ENCODE measurements at places on chromosomes 16 and 17. TPM values are rescaled to one million over a fixed set of nuclear protein-coding genes. Genes with fewer than 3 reads are reported as not detected.

DNA sequence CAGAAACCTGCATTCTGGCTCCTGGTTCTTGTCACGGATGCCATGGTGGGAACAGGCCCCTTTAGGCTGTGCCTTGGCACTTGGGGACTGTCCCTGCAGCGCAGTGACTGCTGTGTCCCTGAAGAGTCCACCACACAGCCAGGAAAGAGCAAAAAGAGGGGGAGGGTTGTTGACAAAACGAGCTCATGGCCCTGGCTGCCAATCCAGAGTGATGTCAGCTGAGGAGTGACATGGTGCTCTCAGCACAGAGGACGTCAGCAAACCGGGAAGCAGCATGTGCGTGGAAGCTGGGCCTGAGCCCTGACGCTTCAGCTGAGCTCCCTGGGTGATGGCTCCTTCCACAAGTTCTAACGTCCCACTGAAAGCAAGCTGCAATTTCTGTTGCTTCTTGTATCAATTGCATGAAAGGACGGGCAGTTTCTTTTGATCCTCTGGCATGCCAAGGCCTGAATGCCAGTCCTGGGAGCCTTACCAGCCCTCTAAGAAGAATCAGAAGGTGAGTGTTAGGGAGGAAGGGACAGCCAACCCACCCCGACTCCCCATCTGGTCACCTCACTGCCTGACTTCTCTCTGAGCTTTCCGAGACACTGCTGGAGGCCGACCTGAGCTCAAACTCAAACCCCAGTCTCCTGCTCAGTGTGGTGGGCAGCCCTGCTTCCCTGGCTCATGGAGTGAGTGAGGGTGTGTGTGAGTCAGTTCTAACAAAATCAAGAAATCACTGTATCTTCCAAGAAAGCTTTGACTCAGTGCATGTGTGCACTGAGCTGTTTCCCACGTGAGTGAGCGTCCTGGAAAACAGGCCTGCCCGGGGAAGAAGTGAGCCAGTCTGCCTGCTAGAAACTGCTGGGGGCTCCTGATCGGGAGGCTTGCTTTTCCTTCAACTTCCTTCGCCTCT, 14.7 kb upstream of the WNT3 start:
- no peak for DNase-seq

GRCh38 chr17:8155231-8155995, 3.2 kb upstream of the PER1 start:
- DNase-seq = no peak

DNA sequence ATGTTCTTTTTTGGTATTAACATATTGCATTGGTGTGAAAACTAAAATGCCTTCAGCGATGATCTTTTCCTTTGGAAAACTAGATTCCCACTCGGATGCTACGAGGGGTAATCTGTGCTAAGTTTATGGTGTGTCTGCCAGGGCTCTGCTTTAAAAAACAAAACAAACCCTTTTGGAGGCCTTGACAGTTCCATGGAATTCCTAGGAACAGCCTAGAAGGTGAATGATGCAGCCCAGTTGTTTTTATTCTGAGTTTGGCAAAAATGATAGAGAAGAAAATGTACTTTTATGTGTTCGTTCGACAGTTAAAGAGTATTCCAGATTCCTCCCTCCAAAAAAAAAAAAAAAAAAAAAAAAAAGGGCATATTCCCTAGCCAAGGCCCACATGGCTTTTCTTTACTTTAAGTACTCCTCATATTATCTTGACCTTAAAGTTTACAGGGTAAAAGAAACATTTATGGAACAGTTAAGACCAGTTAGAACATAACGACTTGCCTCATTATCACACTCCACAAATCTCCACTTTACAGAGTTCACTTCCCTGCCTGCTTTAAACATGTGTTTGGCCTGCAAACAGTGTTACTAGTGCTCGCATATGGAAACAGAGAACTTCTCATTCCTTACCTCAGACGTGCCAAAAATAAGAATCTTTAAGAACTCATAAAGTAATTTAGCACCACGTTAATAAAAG, 159.1 kb downstream of the WWOX start:
- DNase-seq = no peak

- DNase-seq = no peak
Measured at GRCh38 chr17:68382582-68383085, 74.7 kb downstream of the WIPI1 start.

DNA sequence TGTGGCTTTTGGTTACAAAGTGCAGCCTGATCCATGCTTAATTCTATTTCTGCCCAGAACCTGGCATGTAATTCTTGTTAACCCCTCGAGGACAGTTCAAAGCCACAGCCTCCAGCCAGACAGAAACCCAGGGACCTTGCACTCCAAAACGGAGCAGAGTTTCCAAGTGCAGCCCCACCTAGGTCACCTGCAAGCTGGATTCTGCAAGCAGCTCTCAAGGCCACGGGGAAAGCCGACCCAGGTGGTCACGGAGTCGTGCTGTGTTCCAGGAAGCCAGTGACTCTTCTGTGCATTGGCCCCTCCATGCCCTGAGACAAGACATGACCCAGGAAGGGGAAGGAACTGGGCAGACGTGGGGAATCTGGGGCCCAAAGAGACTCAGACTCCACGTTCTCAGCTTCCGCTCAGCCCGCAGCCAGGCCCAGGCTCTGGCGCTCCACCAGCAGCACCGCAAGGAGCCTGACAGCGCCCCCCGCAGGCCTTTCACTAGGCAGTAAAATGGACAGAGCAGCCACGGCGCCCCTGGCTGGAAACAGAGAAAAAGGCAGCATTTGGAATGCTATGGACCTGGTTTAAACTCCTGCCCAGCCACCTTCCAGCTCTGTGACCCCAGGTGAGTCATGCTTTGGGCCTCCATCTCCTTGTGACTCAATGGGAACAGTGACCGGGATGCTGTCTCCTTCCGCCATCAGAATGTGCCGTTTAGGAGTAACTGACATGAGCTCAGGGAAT, 27.3 kb upstream of the GSG1L start:
- DNase-seq = no peak

DNA sequence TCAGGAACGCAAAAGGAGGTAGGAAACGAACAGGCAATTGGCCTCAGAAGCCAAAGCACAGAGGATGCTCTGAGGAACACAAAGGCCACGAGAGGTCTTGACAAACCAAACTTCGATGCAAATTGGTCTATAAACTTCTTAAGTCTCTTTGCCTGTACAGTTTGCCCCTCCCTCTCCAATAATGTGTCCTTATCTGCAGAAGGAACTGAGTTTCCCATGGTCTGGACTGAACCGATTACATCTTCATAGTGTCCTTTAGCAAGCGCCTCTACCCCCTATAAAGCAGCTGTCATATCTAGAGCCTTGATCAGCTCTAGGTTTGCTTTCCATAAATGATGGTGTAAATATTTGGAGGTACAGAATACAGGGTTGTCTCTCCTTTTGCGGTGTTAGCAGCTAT, 3.1 kb upstream of the CDRT4 start:
- no peak for DNase-seq

- DNase-seq = no peak
Measured at GRCh38 chr16:5820472-5820871, 722.9 kb upstream of the EEF2KMT start.

DNA sequence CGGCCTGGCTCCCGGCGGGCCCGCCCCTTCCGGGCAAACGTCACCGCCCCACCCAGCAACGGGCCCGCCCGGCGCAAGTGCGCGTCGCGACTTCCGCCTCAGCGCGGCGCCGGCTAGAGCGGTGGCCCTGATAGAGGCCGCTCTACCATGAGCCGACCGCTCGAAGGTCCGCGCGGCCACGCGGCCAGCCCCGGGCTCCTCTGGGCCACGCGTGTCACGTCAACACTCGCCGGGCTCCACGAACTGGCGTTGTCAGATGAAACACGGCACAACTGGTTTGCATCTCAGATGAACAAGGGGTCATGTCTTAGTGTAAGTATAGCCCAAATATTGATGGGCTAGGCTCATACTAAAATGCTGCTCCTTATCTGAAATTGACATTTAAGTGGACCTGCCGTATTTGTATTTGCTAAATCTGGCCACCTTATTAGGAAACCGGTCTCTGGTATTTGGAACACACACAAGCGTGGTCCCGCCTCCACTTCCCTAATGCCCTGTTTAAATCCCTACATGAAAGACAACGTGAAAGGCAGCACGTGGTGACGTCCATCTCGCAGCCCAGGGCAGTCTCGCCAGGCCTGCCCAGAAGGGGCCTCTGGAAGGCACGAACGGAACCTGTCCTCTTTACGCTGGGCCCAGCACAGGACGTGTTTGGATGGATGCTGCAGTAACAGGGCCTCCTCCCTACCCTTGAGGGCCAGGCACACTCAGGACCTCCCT, at the start of gene ZNF598:
ZNF598 (minus strand) TSS at position 31 of the 720 bp plus-strand sequence.
- peak; percentile 90 for DNase-seq

DNA sequence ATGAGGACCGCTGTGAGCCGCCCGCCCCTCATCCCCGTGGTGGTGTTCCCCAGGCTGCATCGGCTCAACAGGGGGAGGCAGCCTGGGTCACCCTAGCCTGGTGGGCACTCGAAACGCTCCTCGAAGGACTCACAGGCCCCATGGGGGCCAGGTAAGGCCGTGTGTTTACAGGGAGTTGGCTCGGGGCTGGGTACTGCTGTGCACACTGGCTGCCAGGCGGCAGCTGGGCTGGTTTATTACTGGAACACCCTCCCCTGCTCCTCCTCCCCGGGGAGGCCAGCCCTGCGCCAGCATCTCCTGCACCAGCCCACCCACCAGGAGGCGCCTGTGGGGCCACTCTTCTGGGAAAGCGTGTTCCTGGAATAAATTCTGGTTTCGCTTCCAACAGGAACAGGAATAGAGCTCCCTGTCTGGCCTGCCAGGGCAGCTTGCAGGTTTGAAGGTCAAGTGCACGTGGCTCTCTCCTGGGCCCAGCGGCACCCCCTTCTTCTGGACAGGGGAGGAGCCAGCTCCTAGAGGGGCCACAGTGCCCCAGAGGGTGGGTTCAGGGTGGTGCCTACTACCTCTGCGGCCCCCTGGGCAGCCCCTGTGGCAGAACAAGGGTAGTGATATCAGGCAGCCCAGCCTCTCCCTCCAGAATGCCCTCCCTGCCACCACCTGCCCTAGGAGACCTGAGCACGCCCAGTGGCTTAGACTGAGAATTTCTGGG, 11.3 kb downstream of the MCRIP1 start:
- peak; percentile 87 for DNase-seq

DNA sequence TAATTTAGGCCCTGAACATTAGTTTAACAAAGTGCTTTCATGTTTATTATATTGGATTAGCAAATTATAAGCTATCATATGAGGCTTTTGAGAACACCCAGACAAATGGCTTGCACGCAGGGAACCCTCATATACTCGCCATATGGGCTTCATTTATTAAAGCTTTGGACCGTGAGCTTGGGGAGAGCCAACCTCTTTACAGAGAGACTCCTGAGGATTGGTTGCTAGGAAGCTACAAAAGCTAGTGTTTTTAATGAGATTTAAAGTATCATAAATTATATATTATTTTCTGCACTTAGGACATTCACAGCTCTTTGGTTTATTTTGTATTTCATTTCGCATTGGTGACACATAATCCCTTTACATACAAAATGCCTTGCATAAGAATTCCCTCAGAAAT, 193.8 kb upstream of the TOX3 start:
- no peak for DNase-seq

GRCh38 chr17:26962255-26963162, 331.4 kb upstream of the WSB1 start:
- DNase-seq = no peak

DNA sequence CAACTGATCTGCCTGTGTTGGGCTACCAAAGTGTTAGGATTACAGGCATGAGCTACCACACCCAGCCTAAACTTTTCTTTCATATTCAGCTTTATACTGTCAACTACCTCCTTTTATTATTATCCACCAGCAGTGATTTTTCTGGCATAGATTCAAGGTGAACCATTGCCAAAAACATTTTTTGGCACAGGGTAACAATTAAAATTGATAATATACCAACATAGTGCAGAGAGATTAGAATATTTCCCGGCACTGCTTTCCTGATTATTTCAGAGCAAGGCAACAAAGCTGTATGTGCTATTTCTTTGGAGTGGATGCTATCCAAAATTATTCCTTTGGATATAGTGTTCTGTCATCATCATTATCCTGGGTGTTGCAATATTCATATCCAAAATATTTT, 781.6 kb upstream of the SOX9 start:
- DNase-seq = no peak

GRCh38 chr17:51914577-51914976, 243.9 kb downstream of the CA10 start:
- no peak for DNase-seq

GRCh38 chr17:7932949-7933348, 943 bp downstream of the CNTROB start:
- DNase-seq = peak; percentile 62

DNA sequence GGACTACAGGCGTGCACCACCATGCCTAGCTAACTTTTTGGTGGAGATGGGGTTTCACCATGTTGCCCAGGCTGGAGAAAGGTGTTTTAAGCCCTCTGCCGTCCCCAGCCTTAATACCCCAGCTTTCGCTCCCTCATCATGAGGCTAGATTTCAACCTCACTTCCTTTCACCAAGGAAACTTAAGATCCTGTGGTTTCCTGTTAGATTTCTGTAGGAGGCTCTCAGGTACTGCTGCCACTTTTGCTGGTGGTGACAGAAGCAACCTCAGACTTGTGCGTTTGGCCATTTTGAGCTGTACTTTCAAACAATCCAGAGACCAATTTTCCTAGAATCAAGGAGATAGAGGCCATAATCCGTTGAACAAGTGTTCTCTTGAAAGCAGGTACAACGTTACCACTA, 36.2 kb downstream of the MPHOSPH6 start:
- no peak for DNase-seq

Gene SRSF2
- 98.0 TPM for total RNA-seq

Gene GNG13
- total RNA-seq = not detected

Gene KRTAP2-2
- not detected for total RNA-seq

Gene TBC1D3C
- not detected for total RNA-seq

Gene SF3B3
- 159 TPM for total RNA-seq

Gene MATCAP1
- total RNA-seq = 22.2 TPM

Gene EIF3C
- total RNA-seq = 403 TPM

Gene HS3ST3B1
- 2.6 TPM for total RNA-seq
